Jurkat, Clone E6-1 (cell line): ENCODE measurements at places on chromosomes 1 and 21.
A peak's percentile ranks its signal among the peaks of the same experiment; 100 is the strongest.

DNA sequence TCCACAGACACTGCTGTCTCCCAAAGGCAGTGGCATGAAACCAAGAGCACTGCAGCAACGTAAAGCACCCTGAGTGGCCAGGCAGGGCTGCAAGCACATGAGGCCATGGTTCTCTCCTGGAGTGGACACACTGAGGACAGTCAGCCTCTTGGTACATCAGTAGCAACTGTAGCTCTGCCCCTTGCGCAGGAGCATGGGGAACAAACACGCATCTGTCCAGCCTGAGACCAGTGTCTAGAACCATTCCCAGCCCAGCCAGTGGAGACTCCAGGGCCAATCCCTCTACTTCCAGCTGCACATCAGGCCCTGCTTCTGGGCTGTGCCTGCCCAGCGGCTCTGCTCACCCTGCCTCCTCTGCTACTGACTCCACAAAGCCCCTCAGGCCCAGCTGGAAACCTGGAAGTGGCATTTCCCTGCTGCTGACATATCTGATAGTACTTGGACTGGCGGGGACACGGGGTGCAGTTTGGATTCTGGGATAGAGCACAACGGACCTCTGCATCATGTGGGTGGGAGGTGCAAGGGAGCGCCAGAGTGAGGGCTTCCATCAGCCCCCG is 49.0 kb downstream of the TOR1AIP2 start:
- no peak for DNase-seq

DNA sequence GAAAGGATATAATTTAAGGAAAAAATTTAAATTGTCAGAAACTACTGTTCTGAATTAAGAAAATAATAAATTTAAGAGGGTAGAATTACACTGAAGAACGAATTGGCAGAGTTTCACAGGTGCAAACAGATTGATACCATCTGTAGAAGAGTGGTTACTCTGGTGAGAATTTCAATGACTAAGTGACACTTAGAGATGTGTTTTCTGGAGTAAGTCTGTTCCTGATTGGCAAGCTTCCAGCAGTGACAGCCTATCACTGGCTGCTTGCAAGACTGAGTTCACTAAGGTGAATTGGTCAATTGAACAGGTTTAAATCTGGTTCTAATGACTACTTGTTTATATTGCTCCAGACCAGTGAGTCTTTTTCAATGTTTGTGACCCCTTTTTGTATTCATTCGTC is 838.2 kb upstream of the RGS18 start:
- DNase-seq: peak; percentile 2

DNA sequence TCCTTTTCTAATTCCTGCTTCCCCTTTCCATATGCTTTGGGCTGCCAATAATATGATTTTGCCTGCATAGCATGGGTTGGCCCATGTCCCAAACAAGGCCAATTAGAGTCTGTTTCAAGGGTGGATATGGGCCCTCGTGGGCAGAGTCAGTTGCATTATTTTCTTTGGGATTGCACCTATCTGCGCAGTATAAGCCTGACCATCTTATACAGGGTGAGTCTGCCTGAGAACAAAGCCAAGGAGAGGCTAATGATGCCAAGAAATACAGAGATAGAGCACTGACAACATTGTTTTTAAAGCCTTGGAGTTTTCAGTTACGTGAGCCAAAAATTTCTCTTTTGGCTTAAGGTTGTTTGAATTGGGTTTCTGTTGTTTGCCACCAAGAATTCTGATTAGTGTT is 18.6 kb downstream of the OVAAL start:
- no peak for DNase-seq

GRCh38 chr1:20584890-20585289 is 4.0 kb upstream of the CDA start:
- DNase-seq: no peak

DNA sequence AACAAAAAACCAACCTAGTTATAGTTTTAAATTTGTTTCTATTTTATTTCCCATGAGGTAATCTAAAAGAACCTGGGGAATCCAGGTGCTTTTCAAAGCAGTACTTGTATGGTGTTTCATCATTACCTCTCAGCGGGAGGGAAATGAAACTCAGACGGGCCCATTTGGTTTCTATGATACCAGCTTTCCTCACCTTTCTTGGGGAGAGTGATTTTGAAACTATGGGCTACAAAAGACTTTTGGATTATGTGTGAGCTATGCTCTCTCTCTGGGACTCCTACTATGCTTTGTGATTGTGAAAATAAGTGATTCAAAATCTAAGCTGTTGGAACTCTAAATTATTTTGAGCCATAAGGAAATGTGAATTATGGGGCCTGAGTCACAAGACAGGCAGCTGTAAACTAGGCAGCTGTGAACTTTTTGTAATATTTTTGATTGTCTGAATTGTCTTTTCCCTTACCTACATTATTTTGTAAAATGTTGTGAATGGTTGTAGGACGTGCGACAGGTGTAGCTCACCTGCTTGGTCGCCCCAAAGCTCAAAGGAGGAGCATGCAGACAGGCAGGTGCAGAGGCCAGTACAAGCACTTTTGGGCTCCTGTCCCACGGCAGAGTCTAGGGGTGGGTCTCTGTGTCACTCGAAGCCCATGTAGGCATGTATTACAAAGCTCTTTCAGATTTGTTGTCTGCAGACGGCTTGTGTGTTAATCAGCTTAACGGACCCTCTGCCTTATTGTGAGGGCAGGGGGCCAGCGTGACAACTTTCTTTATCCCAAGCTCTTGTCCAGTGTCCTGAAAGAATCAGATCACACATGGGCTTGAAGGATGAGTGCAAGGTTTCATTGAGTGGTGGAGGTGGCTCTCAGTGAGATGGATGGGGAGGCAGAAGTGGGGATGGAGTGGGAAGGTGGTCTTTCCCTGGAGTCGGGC is 64.8 kb upstream of the BACH1 start:
- no peak for DNase-seq

- DNase-seq: no peak
Measured at GRCh38 chr1:78854556-78854955, 152.0 kb downstream of the ADGRL4 start.

GRCh38 chr1:246281639-246282038 is 225.4 kb downstream of the SMYD3 start:
- no peak for DNase-seq

DNA sequence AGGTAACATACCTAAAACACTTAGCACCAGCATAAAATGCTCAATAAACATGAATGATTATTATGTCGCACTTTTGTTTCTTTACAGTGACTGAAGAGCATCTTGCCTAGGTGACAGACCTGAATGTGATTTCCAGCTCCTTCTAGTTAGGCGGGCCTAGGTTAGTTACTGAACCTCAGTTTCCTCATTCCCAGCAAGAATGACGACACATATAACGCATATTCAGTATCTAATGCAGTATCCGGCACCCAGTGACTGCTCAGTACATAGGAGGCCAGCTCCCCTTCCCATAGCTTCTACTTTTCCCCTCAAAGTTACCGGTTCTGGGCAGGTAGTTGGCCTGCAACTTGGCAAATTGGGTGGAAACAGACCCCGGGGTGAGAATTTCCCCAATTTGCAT is 763 bp downstream of the AUNIP start:
- no peak for DNase-seq
